ENCODE measurements at places on chromosomes 1 and 21.

- DNase-seq: no peak
Observed at GRCh38 chr1:84892705-84893618, at the start of gene LPAR3. LPAR3 (minus strand) TSS chr1:84893206; CDS start chr1:84866120, 27,086 bp downstream.

GRCh38 chr21:40547906-40548513 is 298.9 kb downstream of the DSCAM start:
- DNase-seq: no peak

- no peak for DNase-seq
Observed at GRCh38 chr1:224503161-224504118, 68.8 kb upstream of the WDR26 start.

DNA sequence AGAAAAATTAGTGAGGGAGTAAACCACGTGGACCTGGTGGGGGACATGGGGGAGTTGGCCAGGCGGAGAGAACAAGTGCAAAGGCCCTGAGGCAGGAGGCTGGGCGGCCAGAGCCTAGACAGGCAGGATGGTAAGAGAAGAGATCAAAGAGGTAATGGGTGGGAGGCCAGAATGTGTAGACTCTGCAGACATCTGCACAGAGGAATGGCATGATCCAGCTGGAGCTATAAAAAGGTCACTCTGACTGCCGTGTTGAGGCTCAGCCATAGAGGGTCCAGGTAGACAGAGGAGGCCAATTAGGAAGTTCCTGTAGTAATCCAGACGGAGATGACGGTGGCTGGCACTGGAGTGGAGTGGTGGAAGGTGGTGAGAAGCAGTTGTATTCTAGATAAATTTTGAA is 3.6 kb downstream of the H6PD start:
- no peak for DNase-seq

Measured in T-helper 22 cell (primary cell).